AG08396 (cell line): ENCODE measurements at places on chromosomes 4 and X.

- DNase-seq, result no peak
Observed at GRCh38 chr4:138835832-138836533, 179.6 kb upstream of the NOCT start.

DNA sequence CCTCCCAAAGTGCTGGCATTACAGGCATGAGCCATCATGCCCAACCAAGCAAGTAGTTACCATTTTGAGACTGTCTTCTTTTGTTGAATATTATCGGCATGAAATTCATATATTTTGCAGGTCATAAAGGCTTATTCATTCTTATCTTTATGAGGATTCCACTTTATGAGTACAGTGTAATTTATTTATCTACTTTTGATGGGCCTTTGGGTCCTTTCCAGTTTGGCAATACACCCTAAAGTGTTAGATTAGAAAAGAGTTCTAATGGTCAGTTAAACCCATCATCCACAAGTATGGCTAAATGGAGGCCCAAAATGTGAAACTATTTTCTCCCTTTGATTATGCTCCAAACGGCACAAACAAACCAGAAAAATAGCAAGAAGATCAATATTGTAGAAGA, 10.9 kb upstream of the ABCG2 start:
- DNase-seq, result no peak

DNA sequence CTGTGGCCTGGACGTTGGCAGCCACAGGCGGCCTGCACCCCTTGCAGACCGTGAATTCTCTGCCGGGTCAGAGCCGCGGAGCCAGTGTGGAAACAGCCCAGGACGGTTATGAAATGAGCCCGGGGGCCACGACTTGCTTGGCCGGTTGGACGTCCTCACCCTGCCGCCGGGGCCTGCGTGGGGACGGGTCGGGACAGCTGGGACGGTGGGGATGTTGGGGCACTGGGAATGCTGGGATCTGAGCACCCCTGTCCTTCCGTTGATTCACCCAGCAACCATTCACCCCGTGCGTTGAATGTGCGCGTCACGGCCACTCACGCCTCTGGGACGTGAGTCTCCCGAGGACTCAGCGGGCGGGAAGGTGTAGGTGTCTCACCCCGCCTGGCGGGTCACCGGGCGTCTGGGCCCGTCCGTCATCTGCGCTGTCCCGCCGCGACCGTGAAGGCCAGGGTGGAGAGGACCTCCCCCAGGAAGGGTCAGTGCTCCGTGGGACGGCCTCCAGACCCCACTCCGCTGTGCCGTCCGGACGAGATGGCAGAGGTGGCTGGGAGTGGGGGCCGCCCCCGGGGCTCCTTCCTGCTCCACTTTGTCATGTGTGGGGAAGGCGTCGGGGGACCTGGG, 4.5 kb upstream of the PLCXD1 start:
- DNase-seq, result peak; percentile 90

GRCh38 chrX:27728291-27728690, 79.5 kb upstream of the MAGEB10 start:
- DNase-seq, result no peak

GRCh38 chr4:53450773-53451172, 73.3 kb downstream of the FIP1L1 start:
- no peak for DNase-seq

- DNase-seq, result no peak
Observed at GRCh38 chr4:55169352-55169961, 44.1 kb upstream of the KDR start.

- DNase-seq, result no peak
Observed at GRCh38 chrX:133983974-133984845, 1.2 kb downstream of the GPC3 start.

DNA sequence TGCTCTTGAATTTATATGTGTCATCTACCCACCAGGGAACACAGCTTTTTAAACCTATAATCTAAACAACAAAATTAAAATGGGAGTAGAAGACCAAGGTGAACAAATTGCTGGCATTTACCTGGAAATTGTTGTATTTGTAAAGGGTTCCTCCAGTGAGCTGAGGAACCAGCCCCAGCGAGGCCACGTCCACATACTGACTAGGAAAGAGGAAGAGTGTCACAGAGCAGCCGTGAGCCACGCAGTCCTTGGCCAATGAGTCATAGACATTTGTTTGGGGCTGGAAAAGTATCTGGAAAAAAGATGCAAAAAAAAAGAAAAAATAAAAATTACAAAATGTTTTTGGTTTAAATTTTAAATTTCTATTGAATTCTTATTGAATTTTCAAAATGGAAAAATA, 58.7 kb downstream of the METTL14 start:
- peak; percentile 39 for DNase-seq

DNA sequence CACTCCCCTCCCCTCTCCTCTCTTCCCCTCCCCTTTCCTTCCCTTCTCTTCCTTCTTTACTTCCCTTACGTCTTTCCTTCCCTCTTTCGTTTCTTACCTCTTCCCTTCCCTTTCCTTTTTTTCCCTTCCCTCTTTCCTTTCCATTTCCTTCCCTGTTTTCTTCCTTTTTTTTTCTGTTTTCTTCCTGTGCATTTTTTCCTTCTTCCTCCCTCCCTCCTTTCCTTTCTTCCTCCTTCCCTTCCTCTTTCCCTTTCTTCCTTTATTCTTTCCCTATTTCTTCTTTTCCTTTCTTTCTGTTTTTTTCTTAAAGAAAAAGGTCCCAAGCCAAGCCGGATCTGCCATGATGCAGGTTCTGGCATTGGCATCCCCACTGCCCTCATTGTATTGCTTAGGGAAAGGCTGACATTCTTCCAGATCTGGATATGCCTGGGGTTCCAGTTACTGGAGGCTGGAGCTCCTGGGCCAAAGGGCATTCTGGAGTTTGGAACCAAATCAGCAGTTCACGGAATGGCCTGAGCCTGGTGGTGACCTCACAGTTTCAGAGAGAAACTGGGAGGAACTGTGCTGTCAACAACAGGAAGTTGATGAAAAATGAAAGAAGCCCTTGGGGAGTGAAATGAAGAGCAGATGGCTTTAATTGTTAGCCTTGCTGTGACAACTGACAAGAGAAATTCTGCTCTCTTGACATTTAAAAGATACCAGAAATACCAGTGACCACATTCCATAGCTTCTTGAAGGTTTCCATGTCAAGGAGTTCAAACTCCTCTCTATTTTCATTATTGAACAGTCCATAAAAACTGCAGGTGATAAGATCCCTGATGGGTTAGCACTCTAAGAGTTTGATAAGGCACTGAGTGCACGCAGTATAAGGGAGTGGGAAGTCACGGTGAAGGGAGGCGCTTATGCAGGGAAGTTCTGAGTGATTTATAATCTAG, 622.1 kb downstream of the SPRY1 start:
- peak; percentile 48 for DNase-seq

- peak; percentile 47 for DNase-seq
Observed at GRCh38 chr4:185127021-185127925, 15.8 kb upstream of the SLC25A4 start.

- DNase-seq, result no peak
Observed at GRCh38 chr4:142121448-142122350, 485.3 kb downstream of the IL15 start.

DNA sequence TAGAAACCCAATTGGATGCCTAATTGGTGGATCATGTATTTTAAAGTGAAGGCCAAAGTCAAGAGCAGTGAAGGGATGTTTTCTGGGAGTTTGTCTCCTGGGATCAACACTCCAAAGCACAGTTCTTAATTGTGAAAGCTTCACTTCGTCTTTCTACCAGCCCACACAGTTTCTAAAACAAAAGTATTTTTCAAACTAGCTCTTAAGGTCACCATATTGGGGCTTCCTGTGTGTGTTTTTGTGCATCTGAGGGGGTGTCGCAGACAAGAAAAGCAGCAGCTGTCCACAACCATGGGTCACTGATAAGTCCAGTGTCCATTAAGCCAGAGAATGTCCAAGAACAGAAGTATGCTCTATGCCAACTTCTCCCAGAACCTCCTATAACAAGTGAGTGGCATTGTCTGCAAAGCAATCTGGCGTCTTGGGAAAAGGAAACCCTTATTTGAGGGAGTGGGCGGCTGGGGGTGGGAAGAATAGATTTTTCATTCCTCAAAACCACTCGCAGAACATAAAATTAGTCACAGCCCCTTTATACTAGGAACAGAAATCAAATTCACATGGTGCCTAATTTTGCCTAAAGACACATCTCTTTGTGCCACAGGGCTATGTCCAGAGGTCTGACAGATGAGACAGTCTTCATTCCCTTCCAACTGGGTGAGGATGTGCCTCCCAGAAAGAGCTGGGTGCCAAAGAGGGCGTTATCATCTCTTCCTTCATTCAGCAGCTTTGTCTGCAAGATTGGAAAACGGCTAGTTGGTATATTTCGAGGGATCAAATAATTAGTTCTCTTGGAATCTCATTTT, 610.4 kb downstream of the BCOR start:
- DNase-seq, result no peak

DNA sequence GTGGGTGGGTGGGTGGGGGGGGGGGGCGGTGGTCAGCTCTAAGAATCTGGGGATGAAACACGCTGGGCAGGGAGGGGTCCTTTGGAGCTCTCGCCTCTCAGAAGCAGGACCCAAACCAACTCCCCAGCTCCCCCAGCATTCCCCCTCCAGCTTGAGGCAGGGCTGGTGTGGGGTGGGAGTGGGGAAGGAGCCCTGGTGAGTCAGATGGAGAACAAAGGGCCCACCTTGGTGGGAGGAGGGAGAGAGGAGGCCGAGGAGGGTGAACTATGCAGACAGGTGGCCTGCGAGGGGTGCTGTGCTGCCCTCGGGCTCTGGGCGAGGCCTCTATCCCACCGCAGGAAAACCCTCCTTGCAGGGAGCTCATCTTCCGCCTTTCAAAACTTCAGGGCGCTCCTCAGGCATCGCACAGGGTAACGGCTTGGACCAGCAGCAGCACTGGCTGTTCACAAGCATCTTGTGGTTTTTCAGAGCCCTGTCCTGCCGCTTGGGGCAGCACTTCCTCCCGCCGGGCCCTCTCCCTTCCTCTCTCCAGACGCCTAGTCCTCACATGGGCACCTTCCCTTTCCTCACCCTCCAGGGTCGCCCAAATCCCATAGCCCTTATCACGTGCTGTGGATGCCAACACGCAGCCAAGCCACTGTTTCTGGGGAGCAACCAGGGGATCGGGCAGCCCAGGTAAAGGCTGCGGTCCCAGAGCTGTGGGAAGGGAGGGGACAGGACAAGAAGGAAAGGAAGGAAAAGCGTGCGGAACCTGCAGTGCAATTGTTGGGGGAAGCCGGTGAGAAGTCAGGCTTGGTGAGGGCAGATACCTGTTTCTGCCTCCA, 34.0 kb upstream of the GRPEL1 start:
- DNase-seq, result peak; percentile 89

GRCh38 chr4:160247091-160247656, 1144.3 kb downstream of the RAPGEF2 start:
- DNase-seq, result no peak

GRCh38 chr4:84582988-84583875, at the start of gene CDS1:
Gene CDS1 (plus strand): TSS chr4:84583127. CDS start chr4:84583402, 275 bp downstream.
- peak; percentile 43 for DNase-seq

DNA sequence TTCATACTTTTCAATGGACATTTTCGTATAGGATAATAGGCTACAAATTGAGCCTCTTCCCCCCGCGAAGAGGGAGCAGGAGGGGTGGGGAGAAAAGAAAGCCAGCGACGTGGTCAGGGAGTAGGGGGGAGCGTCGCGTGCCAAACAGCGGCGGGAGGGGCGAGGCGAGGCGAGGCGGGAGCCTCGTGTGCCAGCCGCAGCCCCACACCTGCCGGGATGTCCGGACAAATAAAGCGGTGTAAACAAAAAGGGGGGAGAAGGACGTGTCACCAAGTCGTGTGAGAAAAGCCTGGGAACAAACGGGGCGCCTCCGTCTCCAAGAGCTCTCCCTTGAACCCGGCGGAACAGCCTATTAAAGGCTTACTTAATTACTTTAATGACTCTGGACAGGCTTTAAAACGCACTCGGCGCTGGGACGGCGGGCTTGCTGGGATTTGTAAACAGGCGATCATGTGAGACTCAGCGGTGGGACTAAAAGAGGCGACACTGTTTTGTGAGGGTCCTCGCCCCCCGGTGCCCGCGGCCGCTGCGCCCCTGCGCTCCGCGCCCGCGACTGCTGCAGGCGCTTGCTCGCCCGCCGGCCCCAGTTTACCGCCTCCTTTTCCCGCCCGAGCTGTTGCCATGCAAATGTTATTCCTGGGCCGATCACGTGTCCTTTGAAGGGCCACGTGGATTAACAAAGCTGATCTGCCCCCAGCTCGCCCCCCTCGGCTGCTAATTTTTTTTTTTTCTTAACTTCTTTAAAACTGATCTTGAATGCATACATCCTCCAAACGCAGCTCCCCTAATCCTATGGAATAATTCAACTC, at the start of gene HELT:
TSS of gene HELT (plus strand) at position 527 of the 809 bp plus-strand sequence. CDS start 439 bp downstream, outside the sequence.
- DNase-seq, result no peak

DNA sequence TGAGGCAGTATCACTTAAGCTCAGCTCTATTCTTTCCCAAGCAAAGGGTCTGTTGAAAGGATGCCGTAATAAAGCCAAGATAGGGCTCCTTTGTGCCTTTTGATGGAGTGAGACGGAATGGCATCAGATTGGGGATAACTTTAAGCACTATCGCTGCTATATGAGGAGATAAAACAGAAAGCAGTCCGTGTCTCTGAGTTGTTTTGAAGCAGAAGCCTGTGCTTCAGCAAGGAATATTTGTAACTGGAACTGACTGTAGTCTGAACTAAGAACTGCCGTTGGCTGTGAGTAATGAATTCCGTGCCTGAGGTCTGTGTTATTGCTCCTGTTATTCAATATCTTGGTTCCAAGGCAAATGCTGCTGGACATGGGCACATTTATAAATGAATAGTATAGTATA, 297.4 kb downstream of the ANKRD50 start:
- peak; percentile 2 for DNase-seq

- peak; percentile 18 for DNase-seq
Observed at GRCh38 chr4:56466910-56467283, 520 bp upstream of the SRP72 start.
